ENCODE measurements at places on chromosomes 12 and 14.

GRCh38 chr14:55512421-55512820 lies 67.6 kb upstream of the KTN1 start:
- DNase-seq, result no peak

DNA sequence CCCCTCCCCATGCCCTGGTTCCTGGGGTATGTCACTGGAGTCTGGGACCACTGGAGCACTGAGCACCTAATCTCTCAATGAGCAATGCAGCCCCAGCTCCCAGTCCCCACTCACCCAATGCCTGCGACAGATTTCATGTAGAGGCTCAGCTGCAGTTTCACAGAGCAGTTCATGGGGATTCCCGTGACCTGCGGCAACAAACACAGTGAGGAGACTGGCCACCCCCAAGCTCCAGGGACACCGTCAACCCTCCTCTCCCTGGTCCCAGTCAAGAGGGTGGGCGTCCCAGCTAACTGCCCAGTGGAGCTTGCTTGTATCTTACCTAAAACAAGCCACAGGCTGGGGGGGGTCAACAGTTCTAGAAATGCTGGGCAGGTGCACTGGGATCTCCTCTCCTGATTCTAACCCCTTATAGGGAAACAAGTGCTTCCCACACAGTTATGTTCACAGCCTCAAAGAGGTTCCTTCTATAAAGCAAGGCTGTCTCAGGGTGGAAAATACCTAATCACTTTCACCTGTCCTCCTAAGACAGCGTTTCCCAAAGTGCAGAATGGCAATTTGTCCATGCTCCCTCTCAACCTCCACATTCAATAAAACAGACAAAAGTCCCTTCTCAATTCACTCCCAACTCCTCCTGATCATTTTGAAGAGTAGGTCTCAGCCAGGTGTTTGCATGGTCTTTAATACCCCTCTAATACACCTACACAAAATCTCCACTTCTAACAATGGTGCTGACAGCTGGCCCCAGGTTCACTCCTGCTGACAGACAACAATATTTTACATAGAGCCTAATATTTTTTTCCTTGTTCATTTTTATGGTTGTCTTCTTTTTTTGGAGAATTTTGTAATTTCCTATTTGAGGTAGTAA lies 68.3 kb downstream of the SCARB1 start:
- no peak for DNase-seq

DNA sequence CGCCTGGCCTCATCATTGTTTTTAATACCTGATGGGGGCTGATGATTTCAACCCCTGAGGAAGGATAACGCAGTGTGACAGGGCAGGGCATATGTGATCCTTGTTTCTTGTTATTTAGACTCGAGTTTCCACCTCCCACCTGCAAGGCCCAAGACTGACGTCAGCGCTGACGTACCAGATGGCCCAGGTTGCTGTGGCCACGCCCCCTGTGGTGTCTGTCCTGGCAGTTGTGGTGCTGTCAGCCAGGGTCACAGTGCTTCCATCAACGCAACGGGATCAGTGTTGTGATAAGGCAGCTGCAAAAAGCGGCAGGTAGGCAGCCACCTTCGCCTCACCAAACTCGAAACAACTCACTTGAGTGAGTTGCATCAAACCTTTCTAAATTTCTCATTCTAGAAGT lies 18.4 kb downstream of the DDX51 start:
- no peak for DNase-seq

DNA sequence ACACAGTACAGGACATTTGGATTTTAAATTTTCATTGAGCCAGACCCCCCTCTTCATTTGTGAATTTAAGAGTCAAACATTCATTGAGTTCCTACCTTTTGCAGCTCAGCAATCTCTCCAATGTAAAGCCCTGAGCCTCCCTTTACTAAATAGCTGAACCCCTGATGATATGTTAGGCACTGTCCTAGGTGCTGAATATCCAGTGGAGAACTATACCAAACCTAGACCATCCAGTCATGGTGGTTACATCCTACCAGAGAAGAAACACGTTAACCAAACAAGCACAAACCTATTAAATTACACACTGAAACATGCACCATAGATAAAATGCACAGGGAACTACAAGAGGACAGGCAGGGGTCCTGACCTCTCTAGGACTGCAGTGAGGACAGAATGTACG lies 1585.3 kb upstream of the TMEM132C start:
- DNase-seq, result no peak

DNA sequence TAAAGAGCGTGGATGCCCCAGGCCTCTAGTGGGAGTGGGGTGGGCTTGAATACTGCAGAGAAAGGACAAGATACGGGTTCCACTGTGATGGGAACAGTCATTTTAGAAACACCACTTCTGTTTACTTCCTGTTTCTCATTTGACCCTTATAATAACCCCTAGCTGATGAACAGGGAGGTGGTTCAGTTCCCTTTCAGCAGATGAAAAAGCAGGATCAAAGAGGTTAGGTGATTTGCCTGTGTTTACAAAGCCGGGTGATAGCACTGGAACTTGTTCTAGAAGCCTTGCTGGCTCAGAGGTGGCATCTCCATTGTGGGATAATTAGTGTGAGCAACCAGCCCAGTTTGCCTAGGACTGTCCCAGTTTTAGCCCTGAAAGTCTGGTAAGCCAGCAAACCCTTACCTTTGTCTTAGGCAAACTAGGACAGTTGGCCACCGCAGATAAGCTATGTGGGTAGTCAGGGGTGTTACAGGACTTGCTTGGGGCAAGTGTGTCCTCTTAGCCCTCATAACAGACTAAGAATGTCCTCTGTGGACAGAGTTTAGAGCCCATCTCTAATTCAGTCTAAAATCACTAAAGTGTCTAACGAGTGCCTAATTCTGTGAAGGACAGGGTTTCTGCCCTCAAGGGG lies 7.5 kb upstream of the LRP1-AS start:
- DNase-seq, result no peak
